Amygdala (tissue), 56 donors: ENCODE measurements at places on chromosomes 11 and 22.

- DNase-seq: no peak
These were observed 97.1 kb downstream of the CD44 start for GRCh38 chr11:35235936-35236666.

- no peak for DNase-seq
These were observed 1.6 kb downstream of the CRACR2B start for GRCh38 chr11:829176-829846.

DNA sequence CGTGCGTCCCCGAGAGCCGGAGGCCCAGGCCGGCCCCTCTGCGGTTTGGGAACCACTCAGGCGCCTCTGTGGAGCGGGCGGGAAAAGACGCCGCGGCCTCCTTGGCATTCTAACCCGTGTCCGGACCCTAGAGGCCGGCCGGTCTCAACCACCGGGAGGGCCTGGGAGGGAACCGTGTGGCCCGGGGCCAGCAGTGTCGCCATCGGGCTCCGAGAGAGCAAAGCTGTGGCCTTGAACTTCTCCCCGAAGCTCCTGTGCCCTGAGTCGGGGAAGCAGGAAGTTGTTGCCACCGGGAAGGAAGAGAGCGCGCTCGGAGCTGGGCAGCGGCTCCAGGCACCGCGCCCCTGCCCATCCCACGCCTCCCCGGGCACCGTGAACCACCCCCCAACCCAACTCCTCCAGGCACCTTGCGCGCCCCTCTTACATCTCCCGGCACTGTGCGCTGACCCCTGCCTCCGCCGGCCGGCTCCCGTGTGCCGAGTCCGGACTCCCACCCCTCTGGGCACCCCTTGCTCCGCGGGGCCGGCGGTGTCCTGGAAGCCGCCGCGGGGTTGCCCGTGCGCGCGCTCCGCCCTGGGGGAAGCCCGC lies 80.0 kb upstream of the PPARA start:
- no peak for DNase-seq

GRCh38 chr22:41828516-41828915 lies 4.4 kb upstream of the SREBF2 start:
- DNase-seq: no peak

GRCh38 chr11:28105869-28106268 lies 2.1 kb downstream of the KIF18A start:
- no peak for DNase-seq

GRCh38 chr11:7418061-7418460 lies 67.2 kb upstream of the OLFML1 start:
- no peak for DNase-seq

DNA sequence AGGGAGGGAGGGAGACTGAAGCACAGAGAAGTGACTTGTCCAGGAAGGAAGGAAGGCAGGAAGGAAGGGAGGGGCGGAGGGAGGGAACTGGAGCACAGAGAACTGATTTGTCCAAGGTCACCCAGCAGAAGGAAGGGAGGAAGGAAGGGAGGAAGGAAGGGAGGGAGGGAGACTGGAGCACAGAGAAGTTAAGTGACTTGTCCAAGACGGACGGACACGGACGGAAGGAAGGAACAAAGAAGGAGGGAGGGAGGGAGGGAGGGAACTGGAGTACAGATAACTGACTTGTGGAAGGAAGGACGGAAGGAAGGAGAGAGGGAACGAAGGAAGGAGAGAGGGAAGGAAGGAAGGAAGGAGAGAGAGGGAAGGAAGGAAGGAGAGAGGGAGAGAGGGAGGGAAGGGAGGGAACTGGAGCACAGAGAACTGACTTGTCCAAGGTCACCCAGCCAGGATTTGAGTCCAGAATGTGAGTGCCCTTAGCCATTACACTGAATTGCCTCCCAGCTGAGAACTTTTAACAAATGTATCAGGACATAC lies 1.5 kb downstream of the SLC35F2 start:
- DNase-seq: no peak

GRCh38 chr11:61342207-61342803 lies 9.3 kb downstream of the TKFC start:
- DNase-seq: no peak

- DNase-seq: no peak
These were observed 10.5 kb downstream of the NUMA1 start for GRCh38 chr11:72069787-72070251.

GRCh38 chr11:69339983-69340565 lies 46.1 kb downstream of the MYEOV start:
- DNase-seq: no peak

GRCh38 chr11:69257838-69258658 lies 35.9 kb upstream of the MYEOV start:
- no peak for DNase-seq

DNA sequence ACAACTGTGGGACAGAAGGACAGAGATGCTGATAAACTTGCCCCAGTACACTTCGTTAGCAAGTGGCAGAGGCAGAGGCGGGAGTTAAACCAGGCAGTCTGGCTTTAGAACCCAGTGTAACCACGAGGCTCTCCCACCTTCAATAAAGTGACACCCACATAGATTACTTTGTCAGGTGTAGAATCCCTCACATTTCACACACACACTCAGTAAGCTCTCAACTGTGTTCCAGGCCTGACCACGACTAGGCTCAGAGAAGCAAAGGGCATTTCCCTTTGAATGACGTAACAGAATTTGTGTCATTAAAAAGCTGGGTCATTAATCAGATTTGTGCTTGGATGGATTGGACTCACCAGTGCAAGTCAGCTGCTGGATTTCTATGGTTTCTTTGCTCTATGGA lies 118.3 kb upstream of the RCN1 start:
- no peak for DNase-seq

GRCh38 chr11:64553554-64554201 lies 37.3 kb upstream of the SLC22A12 start:
- peak; percentile 14 for DNase-seq

GRCh38 chr11:44782478-44782877 lies 55.7 kb downstream of the TSPAN18 start:
- DNase-seq: no peak

- peak; percentile 93 for DNase-seq
These were observed at the start of gene MALAT1 for GRCh38 chr11:65498977-65499712. MALAT1 (plus strand) TSS chr11:65499045.

DNA sequence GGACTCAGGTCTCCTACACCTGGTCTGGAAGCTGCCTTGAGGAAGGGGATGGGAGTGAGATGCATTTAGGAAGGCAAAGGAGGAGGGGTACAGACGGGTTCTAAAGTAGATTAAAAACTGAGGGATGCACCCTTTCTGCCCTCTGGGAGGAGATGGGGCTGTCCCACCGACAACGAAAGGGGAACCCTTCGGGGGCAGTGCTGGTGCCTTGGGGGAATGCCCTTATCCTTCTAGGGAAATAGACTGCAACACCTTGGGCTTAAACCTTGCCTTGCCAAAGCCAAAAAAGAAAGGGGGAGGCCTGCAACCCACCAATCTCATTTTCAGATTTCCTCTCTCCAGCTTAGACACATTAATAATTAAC lies 89.8 kb downstream of the PLEKHA7 start:
- no peak for DNase-seq

DNA sequence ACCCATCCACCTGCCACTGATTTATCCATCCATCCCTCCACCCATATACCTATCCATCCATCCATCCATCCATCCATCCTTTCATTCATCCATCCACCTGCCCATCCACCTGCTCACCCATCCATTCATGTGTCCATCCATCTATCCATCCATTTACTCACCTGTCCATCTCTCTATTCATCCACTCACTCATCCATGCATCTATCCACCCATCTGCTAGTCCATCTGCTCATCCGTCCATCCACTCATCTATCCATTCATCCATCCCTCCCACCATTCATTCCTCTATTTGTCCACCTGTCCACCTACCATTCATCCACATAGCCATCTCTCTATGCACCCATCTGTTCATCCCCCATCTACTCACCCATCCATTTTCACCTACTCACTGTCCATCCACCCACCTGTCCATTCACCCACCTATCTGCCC lies 48.6 kb upstream of the CCDC188 start:
- DNase-seq: no peak

GRCh38 chr22:32619614-32620426 lies 145.2 kb downstream of the FBXO7 start:
- no peak for DNase-seq

DNA sequence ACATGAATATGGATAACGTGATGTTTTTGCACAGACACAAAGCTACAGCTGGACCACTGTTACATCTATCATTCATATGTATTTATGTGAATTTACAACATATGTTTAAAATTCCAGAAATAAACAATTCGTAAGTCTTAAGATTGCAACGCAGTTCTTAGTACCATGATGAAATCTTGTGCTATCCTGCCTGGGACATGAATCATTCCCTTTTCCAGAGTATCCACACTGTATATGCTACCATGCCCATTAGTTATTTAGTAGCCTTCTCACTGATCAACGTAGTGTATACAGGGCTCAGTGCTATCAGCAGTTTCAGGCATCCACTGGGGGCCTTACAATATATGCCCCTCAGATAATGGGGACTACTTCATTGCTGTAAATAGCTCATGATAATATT lies 4.3 kb downstream of the ATL3 start:
- no peak for DNase-seq

- no peak for DNase-seq
These were observed 7.9 kb downstream of the SF3A1 start for GRCh38 chr22:30348809-30349208.

GRCh38 chr11:12321217-12321937 lies 56.0 kb upstream of the PARVA start:
- DNase-seq: no peak

DNA sequence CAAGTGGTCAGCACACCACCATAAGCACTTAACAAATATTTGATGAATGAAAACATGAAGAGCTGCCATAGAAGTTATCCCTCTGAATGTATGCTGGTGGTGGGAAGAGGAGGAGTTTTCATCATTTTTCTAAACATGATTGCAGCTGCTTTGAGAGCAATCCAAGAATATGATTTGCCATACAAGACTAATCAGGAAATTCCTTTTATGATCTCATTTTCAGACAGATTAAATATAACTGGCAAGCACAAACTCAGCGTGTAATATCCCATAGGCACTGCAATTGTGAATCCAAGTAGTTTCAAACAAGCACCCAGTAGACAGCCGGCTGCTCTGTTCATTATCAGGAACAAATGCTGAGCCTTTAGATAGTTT lies 505.7 kb upstream of the LUZP2 start:
- no peak for DNase-seq

GRCh38 chr11:76235233-76236091 lies 29.2 kb upstream of the WNT11 start:
- peak; percentile 84 for DNase-seq

DNA sequence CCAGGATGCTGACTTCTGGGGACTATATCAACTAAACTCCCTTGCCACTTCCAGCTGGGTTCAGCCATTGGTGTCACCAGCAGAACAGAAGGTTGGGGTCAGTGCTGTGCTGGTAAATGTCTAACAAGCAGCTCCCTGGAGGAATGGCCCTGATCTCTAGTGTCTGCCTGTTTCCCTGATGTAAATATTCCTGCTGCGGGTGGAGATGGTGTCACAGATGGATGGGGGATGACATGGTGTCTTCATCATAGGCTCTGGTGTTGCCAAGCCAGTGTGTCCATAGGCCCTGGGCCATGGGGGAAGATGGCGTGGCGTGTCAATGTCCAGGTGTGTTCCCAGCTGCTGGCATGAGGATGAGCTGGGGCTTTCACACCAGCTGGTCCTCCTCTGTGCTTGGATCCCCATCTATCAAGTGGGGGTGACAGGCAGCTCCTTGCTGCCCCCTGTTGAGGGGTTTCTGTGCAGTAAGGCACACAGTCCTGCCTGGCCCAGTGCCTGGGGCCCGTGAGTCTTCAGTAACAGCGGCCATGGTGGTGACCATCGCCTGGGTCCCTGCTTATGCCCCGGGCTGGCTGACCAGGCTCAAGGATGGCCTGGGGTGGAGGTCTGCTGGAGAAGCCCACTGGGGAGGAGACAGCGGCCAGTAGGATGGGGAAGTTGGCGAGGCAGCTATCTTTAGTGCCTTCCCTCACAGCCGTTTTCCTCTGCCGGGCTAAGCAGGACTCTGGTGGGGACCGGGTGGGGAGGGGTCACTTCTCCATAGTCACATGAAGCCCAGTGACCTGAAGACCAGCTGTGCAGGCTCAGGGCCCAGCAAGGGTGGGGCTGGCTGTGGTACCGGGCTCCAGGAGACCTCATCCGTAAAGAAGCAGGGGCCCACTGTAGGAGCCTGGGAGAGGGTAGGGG lies 12.7 kb downstream of the RPL3 start:
- no peak for DNase-seq

- DNase-seq: no peak
These were observed 561.8 kb upstream of the CADM1 start for GRCh38 chr11:116065986-116066385.

- no peak for DNase-seq
These were observed 2241.0 kb upstream of the RAG2 start for GRCh38 chr11:38839071-38839470.

- no peak for DNase-seq
These were observed 14.5 kb downstream of the ART5 start for GRCh38 chr11:3627291-3627690.

DNA sequence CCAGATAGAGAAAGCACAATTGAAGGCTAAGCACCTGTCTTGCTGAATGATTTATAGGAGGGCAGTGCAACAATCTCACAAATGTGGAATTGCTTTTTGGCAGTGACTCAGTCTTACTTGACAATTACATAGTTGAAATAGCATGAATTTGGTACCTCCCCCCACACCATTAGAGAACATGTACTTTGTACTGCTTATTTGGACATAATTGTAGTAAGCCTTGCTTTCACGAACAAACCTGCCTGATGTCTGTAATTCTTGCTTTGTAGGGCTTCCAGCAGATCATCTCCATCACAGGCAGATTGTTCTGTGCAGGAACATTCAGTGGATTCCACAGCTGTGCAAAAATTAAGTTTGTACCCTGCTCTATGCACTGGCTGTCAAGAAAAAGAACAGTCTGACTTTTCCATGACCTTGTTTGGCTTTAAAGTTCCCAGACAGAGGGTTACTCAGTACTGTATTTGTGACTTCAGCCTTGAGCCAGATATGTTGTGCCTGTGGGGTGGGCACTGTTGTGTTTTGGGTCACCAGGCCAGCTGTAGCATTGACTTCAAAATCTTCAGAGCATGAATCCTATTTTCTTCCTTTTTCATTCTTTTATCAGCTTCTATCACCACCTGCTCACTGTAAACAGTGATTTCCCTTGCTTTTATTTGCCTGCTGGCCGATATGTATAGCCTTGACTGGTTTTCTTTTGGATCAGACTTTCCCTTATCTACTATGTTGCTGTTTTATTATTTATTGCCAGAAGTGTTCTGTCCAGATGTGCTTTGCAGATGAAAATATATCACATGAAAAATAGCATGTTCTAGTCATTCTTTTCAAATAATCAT lies 941.0 kb upstream of the CHORDC1 start:
- no peak for DNase-seq

DNA sequence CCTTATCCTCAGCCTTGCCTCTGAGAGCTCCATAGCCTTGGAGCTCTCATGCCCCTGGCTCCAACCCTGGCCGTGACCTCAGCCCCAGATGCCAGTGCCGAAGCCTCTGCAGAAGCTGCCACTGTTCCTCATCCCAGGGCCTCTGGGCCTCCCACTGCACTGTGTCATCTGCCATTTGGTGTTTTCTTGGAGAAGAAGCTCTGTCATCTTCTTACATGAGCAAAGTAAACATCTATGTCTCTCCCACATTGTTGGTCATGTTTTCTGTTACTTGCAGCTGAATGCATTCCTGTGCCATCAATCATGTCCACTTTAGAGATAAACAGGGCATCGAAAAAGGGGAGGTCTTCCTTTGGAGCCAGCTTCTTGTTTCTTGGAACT lies 45.0 kb upstream of the FTH1 start:
- no peak for DNase-seq

GRCh38 chr11:27921472-27921871 lies 186.5 kb downstream of the KIF18A start:
- DNase-seq: no peak
